ENCODE measurements at places on chromosomes 1 and 21.
A peak's percentile ranks its signal among the peaks of the same experiment; 100 is the strongest.

- no peak for DNase-seq
These were observed 91.6 kb downstream of the ZNF648 start for GRCh38 chr1:181969902-181970301.

GRCh38 chr1:97034651-97035050 is 313.1 kb downstream of the PTBP2 start:
- DNase-seq, result no peak

- peak; percentile 73 for DNase-seq
These were observed 541.3 kb downstream of the DPYD start for GRCh38 chr1:97379387-97380075.

DNA sequence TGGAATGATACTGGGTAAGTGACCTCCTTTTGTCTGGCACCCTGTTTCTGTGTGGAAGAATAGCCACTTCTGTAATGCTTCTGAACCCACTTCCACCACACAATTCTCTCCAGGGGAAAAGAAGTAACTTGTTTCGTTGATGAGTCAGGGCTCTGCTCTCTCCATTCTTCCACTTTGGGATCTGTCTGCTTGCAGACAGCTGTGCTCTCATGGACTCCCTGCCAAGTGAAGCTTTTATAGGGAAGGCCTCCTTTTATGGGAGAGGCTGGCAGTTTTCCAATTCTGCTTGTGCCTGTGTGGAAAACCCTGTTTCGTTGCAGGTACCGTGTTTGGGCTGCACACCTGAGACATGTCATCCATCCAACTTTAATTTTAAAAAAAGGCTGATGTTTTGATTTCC is 130.7 kb downstream of the GIPC2 start:
- peak; percentile 58 for DNase-seq

DNA sequence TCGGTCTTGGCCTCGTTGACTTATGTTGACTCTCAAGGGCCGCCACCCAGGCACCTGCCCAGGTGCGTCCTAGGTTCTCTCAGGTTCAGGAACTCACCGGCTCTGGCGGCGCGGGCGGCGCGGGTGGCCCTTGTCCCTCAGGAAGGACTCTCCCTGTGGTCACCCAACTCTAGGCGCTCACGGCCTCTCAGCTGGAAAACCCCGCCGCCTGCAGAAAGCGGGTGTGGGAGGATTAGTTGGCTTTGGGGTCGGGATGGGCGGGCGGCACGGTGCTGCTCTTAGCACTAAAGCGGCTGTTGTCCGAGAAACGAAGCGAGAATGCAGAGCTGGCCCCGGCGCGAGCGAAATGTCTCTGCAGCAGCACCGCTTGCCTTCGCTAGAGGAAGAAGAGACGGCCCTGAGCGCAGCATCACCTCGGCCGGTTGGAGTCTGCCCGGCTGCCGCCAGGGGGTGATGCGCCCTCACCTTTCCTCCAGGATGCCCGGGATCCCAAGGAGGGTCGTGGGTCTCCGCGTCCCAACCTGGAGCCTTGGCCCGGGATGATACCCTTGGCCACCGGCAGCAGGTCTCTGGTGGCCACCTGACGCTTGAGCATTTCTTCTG is 8.1 kb upstream of the TADA1 start:
- no peak for DNase-seq

- no peak for DNase-seq
These were observed 61.2 kb downstream of the NRIP1 start for GRCh38 chr21:15003463-15004135.

DNA sequence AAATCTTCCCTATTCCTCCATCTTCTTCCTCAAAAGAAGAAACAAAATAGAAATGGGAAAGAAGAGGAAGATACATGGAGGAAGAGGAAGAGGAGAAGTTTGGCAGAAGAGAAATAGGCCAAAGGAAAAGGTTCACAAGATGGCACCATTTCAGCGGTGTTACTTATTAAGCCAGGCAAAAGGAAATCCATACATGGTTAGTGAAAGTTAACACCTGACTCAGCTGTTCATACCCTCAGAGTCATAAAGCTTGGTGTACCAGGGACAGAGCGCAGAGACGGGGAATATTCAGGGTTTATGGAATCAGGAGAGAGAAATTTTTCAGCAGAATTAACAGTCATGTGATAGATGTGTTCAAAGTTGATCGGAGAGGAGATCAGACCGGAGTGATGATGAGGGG is 70.6 kb downstream of the COQ8A start:
- no peak for DNase-seq

GRCh38 chr1:51520700-51521248 is 1.7 kb upstream of the EPS15 start:
- DNase-seq, result no peak

GRCh38 chr1:151237678-151238466 is 16.7 kb upstream of the PSMD4 start:
- DNase-seq, result no peak

GRCh38 chr1:27234049-27234882 is at the start of gene WDTC1:
WDTC1 (plus strand) TSS chr1:27234632; CDS start chr1:27261055, 26,423 bp downstream.
- peak; percentile 97 for DNase-seq

DNA sequence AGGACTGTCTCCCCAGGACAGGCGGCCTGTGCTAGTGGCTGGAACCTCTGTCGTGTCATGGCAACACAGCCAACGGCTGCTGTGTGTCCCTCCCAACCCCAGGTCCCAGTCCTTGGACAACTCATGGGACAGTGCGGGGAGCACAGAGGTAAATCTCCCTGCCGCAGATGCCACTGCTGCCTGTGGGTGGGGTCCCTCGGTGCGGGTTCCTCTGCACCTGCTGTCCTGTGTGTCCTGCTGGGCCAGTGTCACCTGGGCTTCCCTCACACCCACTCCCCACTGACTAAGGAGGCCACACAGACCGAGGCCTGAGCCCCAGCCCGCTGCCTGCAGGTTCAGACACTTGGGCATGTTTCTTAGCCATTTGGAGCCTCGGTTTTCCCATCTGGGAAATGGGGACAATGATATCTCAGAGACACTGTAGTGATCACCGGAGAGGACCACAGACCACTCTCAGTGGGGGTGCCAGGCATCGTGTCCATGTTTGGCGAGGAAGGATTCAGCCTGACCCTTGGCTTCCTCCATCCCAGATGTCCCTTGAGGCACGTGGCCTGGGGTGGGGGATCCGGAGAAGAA is 96.5 kb downstream of the SIK1 start:
- DNase-seq, result no peak

- DNase-seq, result peak; percentile 92
These were observed 15.9 kb downstream of the SLC27A3 start for GRCh38 chr1:153790966-153791647.

- DNase-seq, result no peak
These were observed 9.6 kb downstream of the DISC1 start for GRCh38 chr1:231636157-231636556.

DNA sequence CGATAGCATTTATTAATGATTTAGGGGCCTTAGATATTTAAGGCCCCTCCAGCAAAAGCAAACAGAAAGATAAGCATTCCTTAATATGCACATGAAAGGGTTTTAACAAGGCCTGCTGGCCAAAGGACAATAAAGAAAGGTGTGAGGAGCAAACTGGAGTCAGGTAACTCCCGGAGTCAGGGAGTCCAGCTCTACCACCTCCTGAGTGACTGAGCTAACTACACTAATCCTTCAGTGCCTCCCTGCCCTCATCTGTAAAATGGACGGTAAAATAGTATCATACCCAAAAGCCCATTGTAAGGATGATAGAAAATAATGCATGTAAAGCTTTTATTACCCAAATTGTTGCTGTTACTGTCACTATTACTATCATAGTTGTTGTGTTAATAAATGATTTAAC is 161.7 kb downstream of the SIPA1L2 start:
- no peak for DNase-seq

- no peak for DNase-seq
These were observed 11.4 kb upstream of the TENT5C start for GRCh38 chr1:117594261-117594990.

DNA sequence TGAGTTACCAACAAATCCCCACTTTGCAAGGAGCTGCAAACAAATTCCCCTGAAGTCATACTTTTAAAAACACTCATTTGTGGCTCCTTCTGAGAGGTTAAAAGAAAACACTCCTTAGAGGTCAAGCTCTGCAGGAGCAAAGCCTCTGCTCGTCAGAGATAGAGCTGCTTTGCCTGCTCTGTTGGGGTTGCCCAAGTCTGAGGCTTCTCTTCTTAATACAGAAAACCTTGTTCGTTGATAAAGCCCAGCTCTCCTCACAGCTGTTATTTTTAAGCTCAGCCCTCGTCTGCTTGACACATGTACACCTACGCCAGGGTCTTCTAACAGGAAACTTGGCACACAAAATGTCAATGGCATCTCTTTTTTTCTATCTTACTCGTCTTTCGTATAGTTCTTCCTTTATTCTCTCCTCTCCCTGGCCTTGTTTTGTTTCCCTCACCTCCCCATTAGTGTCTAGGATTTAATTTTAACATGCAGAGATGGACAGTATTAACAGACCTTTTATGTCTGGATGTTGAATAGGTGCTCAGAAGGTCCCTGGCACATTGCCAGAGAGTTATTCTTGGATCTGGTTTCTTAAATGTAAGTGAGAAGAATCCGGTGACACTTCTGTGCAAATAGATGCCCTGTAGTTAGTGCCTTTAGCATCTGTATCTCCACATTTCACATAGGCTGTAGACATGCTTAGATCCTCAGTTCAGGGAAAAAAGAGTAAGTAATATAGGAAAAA is 86.0 kb downstream of the LRRC53 start:
- DNase-seq, result no peak

- DNase-seq, result no peak
These were observed 292.4 kb downstream of the GRIK1 start for GRCh38 chr21:29647353-29647781.

DNA sequence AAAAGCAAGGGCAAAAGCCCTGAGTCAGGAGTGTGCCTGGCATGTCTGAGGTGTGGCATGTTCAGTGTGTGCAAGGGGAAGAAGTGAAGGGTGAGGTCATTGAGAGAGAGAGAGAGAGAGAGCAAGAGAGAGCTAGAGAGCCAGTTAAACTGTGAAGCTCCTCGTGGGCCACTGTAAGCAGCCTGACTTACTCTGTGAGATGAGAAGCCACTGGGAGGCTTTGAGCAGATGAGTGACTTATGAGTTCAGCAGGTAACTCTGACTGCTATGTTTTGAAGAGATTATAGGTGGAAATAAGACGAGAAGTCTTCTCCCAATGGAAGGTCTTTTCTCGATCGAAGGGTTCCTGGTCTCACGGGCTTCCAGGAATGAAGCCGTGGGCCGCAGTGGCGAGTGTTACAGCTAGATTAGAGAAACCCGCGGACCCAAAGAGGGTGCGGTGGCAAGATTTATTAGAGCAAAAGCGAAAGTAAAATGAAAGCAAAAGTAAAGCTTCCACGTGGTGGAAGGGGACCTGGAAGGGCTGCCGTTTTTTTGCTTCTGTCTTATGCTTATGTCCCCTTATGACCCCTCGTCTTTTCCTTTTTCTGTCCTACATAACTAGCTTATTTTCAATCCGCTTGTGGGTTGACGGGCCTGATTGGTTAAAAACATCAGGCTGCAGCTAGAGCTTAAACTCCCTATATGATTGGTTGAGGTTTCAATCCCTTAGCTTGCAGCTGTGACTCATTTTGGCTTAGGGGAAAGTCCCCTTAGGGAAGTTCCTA is 323.1 kb upstream of the FAM78B start:
- DNase-seq, result no peak

DNA sequence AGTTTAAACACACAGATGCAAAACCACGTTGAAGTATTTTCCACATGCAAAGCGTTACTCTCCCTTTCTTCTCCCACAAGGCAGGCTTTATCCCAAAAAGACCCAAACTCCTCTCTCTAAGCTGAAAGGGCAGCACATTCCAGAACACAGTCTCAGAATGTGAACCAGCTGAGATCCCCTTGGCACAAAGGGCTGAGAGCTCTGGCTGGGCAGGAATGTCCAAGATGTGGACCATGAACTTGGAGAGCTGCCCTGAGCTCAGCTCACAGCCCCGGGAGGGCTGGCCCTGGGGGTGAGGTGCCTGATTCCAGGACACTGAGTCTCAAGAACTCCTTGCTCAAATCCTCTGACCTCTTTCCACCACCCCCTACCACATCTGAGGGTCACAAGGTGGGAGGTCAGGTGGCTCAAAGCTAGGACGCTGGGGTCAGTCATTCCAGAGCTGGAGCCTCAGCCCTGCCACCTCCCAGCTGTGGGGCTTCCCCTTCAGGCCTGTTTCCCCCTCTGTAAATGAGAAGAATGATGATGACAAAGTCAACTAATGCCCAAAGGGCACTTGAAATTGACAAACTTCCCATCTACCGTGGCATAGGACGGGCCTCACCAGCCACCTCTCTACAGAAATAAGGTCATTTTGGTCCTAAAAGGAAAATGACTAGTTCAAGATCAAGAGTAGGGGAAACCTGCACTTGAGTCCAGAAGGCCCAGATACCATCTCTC is 11.5 kb downstream of the ALDH4A1 start:
- DNase-seq, result peak; percentile 88

- DNase-seq, result no peak
These were observed 88.4 kb downstream of the ADGRL4 start for GRCh38 chr1:78918157-78918556.

GRCh38 chr1:4754816-4755215 is 100.4 kb downstream of the AJAP1 start:
- DNase-seq, result no peak

DNA sequence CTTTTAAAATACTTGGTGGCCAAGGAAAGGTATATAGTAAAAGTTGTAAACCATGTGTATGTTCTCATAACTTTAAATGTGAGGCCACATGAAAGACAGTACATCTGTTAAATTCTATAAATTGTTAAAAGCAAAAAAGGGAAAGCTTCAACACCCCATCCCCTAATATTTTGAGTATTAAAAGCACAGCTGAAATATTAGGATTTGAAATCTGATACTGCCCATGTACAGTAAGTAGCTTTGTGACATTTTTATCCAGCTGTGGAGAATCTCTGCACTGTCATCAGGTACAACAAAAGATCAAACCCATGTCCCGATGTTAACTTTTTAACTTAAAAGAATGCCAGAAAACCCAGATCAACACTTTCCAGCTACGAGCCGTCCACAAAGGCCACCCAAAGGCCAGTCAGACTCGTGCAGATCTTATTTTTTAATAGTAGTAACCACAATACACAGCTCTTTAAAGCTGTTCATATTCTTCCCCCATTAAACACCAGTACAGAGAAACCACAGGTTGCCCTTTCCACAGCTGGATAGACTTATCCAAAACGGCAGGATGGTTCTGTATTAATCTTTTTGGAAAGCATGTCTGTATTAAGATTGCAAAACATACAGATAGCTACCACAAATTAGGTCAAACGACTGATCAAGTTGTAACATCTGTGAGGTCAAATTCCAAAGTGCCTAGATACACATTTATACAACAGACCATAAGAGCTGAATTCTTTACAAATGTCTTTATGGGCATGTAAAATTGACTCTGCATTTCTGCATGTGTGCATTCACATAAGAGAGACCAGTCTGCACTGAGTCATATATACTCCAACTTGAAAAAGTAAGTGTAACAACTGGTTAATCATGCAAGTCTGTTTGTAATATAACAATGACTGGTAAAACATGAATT is 5.2 kb downstream of the IRF2BP2 start:
- peak; percentile 79 for DNase-seq

DNA sequence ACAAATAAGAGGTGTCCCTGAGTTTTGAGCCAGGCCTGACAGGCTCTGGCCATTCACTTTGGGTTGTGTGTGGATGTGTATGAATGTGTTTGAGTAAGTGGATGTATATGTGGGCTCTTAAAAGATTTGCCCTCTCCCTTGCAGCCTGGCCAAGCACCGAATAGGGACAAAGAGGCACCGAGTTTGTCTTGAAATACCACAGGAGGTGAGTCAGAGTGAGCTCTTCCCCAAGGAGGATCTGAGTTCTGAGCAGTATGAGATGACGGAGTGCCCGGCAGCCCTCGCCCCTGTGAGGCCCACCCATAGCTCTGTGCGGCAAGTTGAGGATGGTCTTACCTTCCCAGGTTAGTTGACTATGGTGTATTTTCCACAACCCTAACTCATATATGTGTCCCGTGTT is 19.0 kb downstream of the KDM4A start:
- no peak for DNase-seq

GRCh38 chr1:233064988-233065387 is 114.6 kb downstream of the NTPCR start:
- DNase-seq, result no peak

GRCh38 chr1:213561870-213562269 is 425.9 kb upstream of the PROX1 start:
- no peak for DNase-seq
